ENCODE measurements at places on chromosomes 2 and 18.

DNA sequence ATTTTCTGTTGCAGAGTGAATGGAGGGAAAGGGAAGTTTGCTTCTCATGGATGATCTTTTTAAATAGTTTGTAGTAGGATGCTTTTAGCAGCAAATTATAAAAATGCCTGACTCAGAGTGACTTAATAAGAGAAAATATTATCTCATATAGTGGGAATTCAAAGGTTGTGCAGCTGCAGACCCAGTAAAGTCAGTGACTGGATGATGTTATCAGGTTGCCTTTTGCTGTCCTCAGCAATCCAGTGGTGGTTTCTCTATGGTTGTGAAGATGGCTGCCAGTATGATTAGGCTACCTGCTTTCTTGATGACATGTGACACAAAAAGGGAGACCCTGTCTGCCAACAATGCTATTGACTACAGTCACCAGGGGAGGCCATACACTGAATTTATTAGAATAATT is 184.8 kb downstream of the DIS3L2 start:
- DNase-seq: no peak

GRCh38 chr2:217099561-217099960 is 239.7 kb upstream of the TNP1 start:
- no peak for DNase-seq

GRCh38 chr2:162379719-162380580 is 36.0 kb downstream of the GCA start:
- no peak for DNase-seq

DNA sequence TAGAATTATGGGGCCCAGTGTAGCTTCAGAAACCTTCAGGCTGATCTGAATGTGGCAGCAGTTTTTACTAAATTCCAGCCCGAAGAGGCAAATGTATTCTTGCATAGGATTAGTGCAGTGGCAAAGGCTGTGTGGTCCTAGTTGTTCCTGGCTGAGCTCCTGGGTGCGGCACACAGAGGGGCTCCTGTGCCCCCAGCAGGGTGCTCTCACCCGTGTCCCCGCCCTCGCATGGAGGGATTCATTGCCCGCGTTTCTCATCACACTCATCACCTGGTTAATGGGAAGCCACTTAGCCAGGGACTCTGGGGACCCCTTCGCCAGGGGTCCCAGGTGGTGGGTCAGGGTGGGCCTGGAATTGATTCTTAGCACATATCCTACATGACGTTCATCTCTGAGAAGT is 3.9 kb downstream of the KCNG2 start:
- no peak for DNase-seq

DNA sequence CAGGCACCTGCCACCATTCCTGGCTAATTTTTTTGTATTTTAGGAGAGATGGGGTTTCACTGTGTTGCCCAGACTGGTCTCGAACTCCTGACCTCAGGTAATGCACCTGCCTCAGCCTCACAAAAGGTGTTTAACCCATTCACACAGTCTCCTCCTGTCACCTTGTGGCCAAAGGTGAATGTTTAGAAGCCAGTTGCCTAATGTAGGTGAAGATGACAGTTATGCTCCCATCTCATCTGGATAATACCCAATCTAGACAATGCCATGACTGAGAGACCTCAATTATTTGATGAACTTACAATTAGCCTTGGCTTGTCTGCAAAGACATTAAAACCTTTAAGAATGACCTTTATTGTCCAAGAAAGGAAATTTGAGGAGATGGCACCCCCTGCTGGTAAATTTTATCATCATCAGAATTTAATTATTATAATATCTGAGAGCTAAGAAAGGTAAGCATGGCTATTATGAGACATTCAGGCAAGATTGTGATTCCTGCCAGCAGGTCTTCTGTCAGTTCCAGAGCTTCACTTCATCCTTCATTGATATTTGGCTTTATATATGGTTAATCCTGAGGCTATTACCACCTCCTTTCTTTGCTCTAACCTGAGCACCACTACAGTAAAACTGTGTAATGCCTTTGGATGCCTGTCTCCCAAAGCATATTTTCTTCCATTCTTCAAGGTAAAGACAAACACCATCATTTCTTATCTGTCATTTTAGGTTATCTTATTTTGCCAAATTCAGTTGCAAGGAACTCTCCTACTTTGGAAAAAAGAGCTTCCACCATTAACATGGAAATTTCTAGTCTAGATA is 117.6 kb downstream of the FAM124B start:
- DNase-seq: no peak

DNA sequence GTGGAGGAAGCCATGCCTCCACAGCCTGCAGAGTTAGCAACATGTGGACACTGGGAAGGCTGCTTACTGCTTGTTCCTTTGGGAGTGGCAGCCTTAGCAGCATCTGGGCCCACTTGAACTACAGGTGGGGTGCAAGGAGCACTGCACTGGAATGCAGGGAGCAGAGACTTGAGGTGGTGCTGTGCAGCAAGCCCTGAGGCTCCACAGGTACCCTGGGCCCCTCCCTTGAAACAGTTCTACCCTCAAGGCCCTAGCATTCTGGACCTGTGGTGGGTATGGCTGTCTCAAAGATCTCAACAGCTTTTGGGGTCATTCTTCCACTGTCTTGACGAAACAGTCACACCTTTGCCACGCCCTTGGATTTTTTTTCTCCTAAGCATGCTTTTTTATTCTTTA is 13.5 kb downstream of the UBR3 start:
- no peak for DNase-seq

DNA sequence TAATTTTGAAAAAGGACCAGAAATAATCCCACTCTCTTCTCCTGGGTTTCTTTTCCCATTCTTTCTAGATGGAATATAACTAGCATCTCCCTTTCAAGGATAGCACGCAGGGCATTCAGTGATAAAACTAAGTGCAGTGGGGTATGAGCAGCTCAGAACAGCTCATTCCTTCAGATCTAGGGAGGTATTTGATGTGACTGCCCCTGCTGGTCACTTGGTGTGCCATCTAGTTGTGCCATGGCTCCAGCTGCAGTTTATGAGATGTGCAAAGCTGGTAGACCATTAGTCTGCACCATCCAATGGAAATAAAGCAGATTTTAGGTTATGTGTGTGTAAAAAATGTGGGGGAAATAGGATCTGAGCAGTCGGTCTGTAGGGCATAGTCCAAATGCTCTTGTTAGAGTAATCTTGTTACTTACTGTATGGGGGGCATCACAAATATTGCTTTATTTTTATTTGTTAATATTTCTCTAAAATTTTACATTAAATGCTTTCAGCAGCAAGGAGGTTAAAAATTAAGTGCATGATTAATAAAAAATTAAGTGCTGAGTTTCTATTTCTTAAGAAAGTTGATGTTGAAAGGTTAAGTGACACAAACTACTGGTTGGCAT is 38.9 kb downstream of the CTAGE1 start:
- no peak for DNase-seq

GRCh38 chr2:120134263-120134662 is 88.9 kb downstream of the TMEM185B start:
- DNase-seq: no peak

DNA sequence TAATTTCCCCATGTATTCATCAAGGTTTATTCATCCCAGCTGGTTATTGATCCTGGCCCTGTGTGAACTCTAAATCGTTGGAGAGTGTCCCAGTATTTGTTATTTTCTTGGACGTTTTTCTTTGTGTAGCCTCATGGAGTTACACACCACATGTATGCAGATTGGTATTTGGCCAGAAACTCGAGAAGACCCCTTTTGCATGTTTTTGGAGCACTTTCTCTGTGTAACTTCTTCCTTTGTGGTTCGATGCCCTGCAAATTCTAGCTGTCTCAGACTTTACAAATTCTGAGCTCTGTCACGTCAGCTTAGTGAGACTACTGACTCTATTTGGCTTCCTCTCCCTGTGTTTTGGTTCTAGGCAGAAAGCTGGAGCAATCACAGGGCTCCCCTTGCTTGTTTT is 198.7 kb downstream of the MCFD2 start:
- no peak for DNase-seq

DNA sequence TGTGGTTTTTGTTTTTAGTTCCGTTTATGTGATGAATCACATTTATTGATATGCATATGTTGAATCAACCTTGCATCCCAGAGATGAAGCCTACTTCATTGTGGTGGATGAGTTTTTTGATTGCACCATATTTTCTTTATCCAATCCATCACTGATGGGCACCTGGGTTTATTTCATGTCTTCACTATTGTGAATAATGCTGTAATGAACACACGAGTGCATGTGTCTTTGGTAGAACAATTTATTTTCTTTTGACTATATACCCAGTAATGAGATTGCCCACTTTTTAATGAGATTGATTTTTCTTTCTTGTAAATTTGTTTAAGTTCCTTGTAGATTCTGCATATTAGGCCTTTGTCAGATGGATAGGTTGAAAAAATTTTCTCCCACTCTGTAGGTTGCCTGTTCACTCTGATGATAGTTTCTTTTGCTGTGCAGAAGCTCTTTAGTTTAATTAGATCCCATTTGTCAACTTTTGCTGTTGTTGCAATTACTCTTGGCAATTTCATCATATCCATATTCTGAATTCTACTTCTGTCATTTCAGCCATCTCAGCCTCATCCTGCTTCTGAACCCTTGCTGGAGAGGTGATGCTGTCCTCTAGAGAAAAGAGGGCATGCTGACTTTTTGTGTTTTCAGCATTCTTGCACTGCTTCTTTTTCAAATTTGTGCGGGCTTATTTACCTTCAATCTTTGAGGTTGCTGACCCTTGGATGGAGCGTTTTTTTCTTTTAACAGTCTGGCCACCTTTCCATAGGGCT is 96.2 kb upstream of the CTAGE1 start:
- DNase-seq: no peak

- DNase-seq: no peak
Observed at GRCh38 chr18:41972067-41972925, 17.3 kb downstream of the PIK3C3 start.

DNA sequence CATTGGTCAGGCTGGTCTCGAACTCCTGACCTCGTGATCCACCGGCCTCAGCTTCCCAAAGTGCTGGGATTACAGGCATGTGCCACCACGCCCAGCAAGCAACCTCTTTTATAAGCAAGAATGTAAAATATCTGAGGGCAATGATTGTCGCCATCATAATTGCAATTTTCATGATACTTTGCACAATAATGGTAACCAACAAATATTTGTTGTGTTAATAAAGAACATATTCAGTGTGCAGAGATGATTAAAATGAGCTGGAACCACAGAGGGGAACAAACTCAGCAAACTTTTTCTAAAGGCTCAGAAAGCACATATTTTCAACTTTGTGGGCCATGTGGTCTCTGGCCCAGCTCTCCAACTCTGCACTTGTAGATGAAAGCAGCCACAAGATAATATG is 115.2 kb upstream of the SIX2 start:
- no peak for DNase-seq

DNA sequence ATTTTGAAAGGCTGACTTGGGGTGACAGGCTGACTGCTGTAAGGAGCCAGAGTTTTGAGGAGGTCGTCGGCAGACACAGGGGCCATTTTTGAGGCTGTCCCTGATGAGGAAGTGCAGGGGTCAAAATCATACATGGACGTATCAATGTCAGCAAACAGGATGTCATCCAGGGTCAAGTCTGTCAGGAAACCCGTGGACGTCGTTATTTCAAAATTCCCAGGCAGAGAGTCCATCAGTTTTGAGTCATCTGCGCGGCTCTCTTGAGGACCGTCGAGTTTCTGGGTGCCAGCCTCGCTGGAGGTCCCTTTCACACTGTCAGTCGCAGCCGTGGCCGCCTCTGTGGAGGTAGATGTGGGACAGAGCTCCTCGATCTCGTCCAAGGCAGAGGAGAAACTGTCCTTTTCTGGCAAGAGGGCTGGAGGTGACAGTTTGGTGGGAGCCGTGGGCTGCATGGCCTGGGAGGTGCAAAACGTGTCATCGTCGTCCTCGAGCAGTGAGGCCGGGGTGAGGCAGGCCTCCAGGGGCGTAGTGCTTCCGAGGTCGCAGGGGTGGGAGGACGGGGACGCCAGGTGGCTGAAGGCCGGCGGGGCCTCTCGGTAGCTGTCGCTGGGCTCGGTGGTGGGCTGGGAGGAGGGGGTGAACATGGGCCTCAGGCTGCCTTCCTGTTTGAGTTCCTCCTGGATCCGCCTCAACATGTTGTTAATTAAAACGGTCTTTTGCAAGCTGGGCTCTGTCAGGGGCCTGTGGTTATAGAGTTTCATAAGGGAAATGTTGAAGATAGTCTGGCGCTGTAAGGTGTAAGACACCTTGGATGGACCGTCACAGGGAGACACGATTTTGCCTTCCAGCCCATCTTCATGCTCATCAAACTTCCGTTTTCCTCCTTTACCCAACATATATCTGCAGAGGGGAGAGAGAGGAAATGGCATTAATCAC is 17.5 kb downstream of the SERTAD2 start:
- no peak for DNase-seq

- no peak for DNase-seq
Observed at GRCh38 chr18:11296946-11297345, 147.6 kb upstream of the PIEZO2 start.

DNA sequence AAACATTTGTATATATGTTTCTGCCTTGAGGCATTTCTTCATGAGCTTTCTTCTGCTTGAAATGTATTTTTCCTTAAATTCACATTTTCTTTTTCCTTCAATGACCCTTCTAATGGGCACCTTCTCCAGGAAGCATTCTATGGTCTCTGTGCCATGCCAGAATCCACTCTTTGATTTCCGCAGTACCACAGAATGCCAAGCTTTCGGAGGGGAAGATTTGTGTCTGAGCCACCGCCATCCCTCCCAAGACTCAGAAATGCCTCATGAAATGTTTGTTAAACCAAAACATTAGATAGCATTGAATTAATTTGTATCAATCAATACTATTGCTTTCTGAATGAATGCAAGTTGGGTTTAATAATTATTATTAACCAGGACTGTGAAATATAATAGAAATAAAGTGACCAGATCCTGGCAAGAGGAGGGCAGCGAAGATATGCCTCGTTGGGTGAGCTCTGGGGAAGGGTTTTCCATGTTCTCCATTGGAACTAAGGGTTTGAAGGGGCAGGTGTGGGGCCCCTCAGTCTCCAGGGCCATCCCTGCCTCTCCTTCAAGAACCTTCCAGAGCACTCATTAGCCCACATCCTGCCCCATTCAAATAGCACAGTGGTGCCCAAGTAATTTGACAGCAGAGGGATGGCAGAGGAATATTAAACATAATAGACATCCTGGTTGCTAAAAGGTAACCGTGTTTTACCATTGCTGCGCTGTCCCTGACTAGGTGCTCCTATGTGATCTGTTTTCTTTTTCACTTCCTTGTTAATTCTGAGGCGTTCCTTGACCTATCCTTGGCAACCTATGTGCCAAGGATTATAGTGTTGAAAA is 189.6 kb downstream of the MYCN start:
- no peak for DNase-seq

- DNase-seq: no peak
Observed at GRCh38 chr2:134139611-134140010, 114.3 kb upstream of the MGAT5 start.

- no peak for DNase-seq
Observed at GRCh38 chr2:48799601-48800000, 44.1 kb upstream of the LHCGR start.
